ENCODE measurements at places on chromosomes 7 and 10.

- peak; percentile 80 for DNase-seq
Measured at GRCh38 chr10:62690703-62691102, 113.8 kb upstream of the ADO start.

GRCh38 chr10:5574642-5575131 lies 49.9 kb downstream of the CALML3 start:
- no peak for DNase-seq

GRCh38 chr7:102279537-102280400 lies 6.9 kb upstream of the SH2B2 start:
- peak; percentile 81 for DNase-seq

GRCh38 chr7:45180084-45180986 lies 22.7 kb downstream of the RAMP3 start:
- DNase-seq: no peak

GRCh38 chr10:23291551-23292334 lies 52.9 kb downstream of the C10orf67 start:
- no peak for DNase-seq

DNA sequence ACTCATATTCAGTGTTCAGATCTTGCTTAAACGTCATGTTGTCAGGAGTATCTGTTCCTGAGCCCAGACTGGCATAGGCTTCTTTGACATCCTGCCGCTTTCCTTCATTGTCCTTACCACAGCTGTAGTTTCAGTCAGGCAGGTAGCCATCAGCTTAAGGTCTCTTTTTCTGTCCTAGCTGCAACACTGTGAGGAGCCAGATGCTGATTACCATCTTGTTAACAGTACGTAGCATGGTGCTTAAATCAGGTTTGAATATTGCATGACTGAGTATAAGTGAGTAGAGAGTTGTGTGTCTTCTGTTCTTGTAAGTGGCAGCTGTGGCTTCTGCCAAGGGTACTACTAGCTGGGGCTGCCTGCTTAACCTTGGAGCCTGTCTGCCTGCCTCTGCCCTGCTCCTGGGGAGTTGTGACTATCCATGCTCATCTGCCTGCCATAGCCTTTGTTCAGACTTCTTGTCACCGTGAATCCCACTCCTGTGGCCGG lies 92.6 kb downstream of the MAPK8 start:
- DNase-seq: no peak

GRCh38 chr7:47907981-47908616 lies 40.2 kb downstream of the PKD1L1 start:
- DNase-seq: no peak

DNA sequence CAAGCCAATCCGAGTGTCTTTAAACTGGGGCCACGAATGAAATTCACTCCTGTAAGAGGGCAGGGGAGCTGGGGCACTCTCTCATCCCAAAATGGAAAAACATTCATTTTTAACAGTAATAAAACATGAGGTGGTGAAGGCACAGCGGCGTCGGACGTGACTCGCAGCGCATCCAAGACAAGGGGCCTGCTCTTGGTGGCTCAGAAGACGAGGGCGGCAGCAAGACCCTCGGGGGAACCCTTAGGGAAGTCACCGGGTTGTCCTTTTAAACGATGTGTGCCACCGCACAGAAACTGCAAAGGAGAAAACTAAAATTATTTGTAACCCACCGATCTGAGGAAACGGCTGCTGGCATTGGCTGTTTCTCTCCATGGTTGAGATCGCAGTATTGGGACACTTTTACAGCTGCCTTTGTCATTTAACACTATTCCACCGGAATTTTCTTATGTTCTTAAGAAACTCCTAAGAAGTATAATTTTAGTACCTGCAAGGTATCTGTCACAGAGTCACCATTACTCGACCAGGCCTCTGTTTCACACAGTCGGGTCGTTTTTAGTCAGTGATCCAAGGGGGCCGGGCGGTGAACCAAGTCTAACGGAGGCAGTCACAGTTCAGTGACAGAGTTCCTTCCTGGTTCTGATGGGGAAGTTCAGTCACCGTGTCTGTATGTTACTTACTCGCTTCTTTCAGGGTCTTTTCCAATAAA lies 159.3 kb downstream of the PTPRN2 start:
- DNase-seq: no peak

DNA sequence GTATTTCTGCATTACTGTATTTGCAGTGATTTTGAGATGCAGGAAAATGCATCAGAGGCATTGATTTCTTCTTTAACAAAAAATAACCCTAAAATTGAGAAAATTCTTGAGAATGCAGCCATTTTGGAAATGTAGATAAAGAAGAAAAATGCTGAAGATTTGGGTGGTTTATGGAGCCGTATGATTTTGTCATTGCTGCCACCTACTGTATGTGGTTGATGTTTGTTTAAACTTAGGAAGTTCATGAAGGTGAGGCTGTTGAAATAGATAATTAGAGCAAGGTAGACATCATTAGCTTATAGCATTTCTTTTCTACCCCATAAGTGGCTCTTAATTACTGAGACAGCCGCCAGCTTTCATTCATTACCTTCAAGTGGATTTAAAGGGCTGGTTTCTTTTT lies 92.1 kb upstream of the SAMD8 start:
- peak; percentile 36 for DNase-seq

DNA sequence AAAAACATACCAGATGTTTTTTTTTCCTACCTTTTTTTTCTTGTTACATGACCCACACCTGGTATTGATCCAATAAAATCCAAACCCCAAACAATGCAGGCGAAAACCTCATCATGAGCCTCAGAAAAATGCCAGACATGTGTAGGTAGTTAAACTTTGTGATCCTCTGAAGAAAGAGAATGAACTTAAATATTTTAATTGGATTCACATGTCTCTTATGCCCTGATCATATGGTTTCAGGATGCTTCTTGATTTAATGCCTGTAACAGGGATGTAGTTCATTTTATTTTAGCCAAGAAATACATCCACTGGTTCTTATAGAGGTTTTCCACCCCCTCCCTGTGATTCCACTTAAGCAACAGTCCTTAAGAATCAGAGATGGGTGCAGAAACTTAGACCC lies 451.6 kb downstream of the TYW1 start:
- DNase-seq: no peak

- no peak for DNase-seq
Measured at GRCh38 chr7:8068892-8069686, 100.5 kb downstream of the GLCCI1 start.

DNA sequence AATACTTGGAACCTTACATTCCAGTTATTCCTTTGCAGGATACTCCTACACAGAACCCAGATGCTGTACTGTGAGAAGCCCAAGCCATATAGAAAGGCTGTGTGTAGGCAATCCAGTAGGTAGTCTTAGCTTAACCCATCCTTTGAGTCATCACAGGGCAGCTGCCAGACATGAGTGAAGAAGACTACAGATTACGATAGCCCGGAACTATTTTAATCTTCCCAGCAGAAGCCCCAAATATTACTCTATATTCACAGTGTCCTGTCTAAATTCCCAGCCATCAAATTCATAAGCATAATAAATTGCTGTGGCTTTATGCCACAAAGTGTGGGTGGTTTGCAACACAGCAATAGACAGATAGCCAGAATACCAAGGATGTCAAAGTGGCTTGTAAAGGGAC lies 474.1 kb upstream of the STEAP1 start:
- no peak for DNase-seq

DNA sequence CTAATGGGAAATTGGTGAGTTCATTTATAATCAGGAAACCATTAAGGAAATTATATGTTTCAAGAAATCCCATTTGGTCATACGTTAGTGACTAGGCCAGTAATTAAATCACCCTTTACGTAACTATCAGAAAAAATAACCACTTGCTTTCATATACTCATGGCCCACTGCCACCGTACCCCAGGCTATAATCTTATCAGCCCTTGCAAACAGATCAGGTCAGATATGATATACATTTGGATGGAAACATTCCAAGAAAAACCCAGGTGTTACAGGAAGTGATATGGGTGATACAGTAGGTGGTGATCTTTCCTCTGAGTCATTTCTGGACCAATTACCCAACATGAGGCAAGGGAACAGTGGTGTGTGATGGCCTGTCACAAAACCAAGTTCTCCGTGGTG lies 481.0 kb upstream of the SEMA3A start:
- DNase-seq: peak; percentile 22

GRCh38 chr10:11587722-11588259 lies 23.7 kb downstream of the USP6NL start:
- DNase-seq: peak; percentile 62

- DNase-seq: peak; percentile 13
Measured at GRCh38 chr7:51732951-51733350, 416.3 kb upstream of the COBL start.

DNA sequence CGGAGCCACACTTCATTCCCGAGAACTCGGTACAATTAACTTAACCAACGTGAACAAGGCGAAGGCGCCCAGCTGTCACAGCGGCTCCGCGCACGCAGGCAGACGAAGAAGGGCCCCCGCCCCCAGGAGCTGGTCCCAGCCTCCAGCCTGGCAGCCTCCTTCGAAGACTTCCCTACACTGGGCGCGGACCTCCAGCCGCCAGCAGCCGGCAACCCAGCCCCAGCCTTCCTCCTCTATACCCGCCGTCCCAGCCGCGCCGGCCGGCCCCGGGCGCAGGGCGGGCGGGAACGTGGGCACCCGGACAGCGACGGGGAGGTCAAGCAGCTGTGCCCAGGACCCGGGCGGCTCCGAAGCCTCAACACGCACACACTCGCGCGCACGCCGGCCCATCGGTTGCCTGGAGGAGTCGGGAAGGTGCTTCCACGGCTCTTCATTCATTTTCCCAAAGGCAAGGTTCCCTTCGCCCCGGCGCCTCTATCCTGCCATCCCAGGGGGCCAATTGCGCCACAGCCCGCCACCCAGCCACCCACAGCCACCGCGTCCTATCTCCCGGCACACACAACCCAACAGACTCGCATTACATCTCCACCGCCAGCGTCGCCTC lies 1.6 kb downstream of the CHST15 start:
- DNase-seq: peak; percentile 60

DNA sequence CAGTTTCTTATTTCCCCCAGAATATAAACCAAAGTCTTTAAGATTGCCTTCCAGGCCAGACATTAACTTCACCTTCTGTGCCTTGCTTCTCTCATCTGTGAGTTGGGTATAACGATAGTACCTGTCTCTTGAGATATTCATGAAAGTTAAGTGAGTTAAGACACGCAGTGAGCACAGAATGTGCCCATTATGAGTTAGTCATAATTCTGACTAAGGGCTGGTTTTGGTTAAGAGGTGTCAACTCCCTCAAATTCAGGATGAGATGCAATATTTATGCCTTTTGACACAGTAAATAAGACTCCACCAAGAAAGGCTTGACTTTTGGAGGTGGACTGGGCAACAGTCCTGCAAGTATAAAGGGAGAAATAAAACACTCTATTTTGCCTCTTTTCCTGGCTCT lies 528.7 kb upstream of the IGFBP3 start:
- DNase-seq: no peak

- DNase-seq: no peak
Measured at GRCh38 chr7:44100458-44101302, 3.5 kb upstream of the AEBP1 start.

GRCh38 chr10:117796130-117796745 lies 250.5 kb downstream of the RAB11FIP2 start:
- no peak for DNase-seq

- no peak for DNase-seq
Measured at GRCh38 chr7:2494191-2495130, 18.3 kb upstream of the GRIFIN start.

DNA sequence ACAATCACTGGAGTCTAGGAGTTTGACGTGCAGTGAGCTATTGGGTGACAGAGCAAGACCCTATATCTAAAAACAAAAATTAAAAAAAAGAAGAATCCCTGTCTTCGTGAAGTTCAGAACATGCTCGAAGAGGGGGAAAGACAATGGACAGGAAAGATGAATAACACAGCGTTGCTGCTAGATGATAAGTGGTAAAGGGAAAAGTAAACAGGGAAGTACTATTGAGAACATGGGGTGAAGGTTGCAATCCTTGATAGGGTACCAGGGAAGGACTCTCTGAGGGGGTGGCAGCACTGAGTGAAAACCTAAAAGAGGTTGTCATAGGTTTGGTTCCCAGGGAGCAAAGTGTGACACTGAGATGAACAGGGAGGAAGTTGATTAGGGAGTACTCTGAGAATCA lies 2.8 kb upstream of the ABRAXAS2 start:
- no peak for DNase-seq

DNA sequence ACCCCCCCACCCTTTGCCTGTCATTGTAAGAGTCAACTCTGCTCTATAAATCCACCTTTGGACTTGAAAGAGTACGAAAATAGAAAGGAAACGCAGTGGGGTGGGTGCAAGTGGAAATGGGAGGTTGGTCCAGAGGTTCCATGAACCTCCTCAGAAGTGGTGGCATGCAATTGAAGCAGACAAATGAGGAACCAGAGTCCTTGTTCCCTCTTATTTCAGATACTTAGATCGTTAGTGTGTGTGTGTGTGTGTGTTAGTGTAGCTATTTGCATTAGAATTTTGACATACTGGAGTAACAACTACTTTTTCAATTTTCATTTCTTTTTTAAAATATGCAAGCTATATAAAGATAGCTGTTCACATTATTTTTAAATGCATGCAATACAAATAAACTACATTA lies 18.1 kb upstream of the TFAM start:
- no peak for DNase-seq

DNA sequence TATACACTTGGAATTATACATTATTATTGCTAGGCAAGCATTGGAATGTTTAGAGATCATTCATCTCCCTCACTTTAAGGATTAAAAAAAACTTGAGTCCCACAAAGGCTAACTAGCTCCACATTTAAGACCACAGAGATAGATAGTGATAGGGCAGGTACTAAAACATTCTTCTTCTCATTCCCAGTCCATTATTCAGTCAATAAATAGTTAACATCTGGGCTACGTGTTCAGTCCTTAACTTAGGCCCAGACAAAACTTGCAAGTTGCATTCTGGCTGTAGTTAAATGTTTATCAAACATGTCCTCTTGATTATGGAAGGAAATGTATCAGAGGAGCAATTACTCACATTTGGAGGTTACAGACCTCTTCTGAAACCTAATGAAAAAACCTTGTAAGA lies 2.4 kb downstream of the GNG11 start:
- no peak for DNase-seq

GRCh38 chr10:118537623-118538022 lies 57.8 kb downstream of the PRLHR start:
- no peak for DNase-seq

DNA sequence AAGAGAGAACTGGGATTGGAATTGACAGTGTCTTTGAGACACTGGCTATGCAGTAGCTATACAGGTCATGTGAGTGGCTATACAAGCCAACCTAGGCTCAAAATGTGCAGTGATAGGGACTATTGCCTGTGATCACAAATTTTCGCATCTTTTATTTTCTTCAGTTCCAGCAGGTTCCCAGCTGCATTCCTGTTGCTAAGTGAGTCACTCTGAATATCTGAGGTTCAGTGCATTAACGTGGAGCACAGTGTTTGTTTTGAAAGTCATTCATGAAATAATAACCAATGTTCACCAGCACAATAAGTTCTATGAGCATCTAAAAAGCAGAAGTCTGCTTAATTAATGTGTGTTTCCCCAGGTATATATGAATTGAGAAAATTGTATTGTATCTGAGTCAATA lies 1236.0 kb upstream of the CELF2 start:
- DNase-seq: peak; percentile 12
